Mammary microvascular endothelial cell (primary cell): ENCODE measurements at places on chromosomes 2 and 18. TPM values are rescaled to one million over a fixed set of nuclear protein-coding genes. Genes with fewer than 3 reads are reported as not detected.

Gene ABCG5
- total RNA-seq, result not detected in 2 replicates

Gene PSMA8
- not detected in 2 replicates for total RNA-seq

Gene GALNT13
- total RNA-seq, result 0.64 TPM in 1 of 2 replicates, not detected in the other

Gene MYL1
- total RNA-seq, result not detected in 2 replicates

Gene TNS1
- 29.8 and 34.9 TPM in 2 replicates for total RNA-seq
